Erythroblast (primary cell): ENCODE measurements at places on chromosomes 1 and 21.
A peak's percentile ranks its signal among the peaks of the same experiment; 100 is the strongest.

DNA sequence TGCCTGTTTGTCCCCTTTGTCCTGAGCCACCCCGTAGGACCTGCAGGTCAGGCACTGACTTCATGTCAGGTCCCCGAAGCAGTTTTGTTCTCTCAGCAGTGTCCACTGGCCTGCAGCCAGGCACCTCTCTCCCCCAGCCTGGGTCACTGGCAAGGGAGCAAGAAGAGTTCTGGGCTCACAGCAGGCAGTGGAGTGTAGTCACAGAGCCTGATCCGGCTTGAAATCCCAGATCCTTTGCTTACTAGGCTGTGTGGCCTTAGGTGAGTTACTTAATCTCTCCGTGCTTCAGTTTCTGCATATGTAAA is 34.2 kb downstream of the L1TD1 start:
- no peak for DNase-seq

- DNase-seq: no peak
These were observed 32.0 kb upstream of the EPS15 start for GRCh38 chr1:51551081-51551480.

DNA sequence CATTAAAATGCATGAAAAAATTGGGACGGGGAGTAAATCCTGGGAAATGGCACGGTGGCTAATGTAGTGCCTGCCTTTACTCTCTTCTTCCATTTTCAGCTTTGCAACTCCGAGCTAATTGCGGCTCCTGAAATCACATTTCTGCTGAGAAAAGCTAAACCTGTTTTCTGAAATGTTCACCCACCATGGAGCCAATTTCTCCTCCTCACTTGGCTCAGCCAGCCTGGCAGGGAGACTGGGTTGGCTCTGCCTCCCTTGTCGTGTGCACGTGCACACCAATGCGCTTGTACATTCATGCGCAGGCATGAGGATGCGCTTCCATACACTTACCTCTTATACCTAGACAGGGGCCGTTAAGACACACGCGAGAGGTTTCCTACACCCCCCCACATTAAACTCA is 165.4 kb downstream of the PLXNA2 start:
- DNase-seq: no peak

GRCh38 chr1:155871390-155871789 is 12.0 kb downstream of the SYT11 start:
- DNase-seq: no peak

DNA sequence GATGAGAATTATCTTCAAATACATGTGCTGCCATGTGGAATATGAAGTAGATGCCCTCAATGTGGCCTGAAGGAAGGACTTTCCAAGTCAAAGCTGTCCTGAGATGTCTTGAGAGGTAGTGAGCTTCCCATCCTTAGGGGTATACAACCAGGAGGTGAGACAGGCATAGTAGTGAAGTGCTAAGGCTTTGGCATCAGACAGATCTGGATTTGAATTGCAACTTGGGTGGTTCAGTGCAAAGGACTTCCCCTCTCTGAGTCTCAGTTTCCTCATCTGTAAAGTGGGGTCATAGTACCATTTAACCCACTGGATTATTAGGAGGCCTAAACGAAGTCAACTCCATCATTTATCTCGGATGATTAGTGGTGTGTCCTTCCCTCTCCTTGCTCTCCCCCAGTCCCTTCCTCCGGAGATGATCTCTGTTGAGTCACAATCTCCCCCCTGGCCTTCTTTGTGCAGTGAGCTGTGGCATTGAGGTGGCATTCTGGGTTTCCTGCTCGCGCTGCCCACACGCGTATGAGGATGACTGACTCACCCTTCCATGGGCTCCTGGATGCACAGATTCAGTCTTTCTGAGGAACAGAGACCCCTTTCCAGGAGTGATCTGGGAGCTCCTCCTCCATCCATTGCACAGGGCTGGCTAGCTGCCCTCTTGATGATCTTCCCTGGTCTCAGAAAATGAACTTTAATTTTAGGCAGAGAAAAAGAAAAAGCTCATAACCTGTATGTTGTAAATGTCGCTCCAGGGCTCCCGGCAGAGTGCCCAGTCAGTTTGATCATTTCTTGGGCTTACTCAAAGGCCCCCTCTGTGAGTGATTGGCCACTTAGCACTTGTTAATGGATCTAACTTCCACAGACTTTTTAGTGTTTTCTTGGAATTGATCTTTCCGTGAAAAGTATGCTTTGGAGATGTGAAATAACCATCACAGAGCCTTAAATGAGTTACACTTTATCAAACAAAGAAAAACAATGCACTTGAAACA is 354.6 kb downstream of the PTPRU start:
- no peak for DNase-seq

GRCh38 chr1:205950826-205951549 is 7.7 kb upstream of the SLC26A9 start:
- peak; percentile 18 for DNase-seq

- no peak for DNase-seq
These were observed 212.8 kb downstream of the PBX1 start for GRCh38 chr1:164771619-164772361.

DNA sequence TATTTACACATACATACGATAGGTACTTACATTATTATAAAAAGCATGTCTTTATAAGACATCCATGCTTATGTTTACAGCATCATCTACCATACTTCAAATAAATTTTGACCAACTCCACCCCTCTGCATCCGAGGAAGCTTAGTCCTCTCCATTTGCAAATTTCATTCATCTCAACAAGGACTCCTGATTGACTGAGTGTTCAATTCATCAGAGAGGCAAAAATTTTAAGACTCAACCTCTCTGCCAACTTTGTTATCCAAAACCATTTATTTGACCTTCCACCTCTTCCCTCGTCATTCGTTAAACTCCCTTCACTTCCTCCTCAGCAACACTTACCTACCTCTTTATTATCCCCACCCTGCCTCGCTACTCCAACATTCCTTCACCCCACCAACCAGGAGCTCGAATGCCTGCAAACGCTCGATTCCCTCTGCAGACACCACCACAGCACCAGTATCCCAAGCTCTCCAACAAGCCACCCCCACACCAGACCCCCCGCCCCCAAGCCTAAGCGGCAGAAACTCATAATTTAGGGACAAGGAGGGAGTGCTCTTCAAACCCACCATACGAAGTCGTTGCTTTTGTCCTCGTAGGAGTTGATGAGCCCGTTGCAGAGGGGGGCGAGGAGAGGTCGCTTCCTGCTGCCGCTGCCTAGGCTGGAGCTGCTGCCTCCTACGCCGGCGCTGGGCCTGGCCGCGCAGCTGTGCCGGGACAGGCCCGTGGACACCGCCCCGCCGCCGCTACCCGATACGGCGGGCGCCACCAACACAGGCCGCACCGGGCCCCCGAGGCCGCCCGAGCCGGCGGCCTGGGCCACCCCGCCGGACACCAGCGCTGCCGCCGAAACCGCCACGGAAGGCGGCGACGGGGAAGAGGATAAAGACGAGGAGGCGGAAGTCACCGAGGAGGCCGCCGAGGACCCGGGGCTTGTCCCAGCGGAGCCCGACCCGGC is 803 bp downstream of the COP1 start:
- peak; percentile 75 for DNase-seq

GRCh38 chr1:154411525-154411924 is 6.4 kb downstream of the IL6R start:
- DNase-seq: no peak

GRCh38 chr1:185798505-185798904 is 64.3 kb downstream of the HMCN1 start:
- no peak for DNase-seq

GRCh38 chr1:37323486-37324377 is 150.6 kb upstream of the ZC3H12A start:
- DNase-seq: peak; percentile 64

DNA sequence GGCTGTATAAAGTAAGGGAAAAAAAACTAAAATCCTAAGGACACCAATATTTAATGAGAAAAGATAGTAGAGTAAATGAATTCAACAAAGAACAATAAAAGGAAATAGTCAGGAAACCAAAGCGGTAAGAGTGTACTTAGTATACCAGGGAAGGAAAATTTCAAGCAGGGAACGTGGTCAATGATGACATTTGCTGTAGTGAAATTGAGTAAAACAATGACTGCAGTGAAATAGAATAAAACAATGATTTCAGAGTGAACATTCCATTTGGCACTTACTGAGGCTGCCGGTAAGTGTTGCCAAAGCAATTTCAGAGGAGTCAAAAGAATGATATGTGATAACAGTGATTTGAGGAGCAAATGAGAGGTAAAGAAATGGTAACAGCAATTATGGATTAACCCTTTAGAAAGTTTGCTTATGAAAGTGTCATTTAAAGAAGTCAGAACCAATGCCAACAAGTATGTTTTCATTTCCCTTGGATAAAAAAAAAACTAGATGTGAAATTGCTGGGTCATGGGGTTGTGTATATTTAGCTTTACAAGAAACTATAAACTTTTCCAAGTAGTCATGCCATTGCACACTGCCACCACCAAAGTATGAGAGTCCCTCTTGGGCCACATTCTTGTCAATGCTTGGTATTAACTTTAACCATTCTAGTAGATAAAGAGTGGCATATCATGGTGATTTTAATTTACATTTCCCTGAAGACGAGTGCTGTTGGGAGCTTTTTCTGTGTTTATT is 50.5 kb downstream of the VCAM1 start:
- DNase-seq: no peak

- DNase-seq: no peak
These were observed 1.6 kb upstream of the S100A6 start for GRCh38 chr1:153537376-153537730.

DNA sequence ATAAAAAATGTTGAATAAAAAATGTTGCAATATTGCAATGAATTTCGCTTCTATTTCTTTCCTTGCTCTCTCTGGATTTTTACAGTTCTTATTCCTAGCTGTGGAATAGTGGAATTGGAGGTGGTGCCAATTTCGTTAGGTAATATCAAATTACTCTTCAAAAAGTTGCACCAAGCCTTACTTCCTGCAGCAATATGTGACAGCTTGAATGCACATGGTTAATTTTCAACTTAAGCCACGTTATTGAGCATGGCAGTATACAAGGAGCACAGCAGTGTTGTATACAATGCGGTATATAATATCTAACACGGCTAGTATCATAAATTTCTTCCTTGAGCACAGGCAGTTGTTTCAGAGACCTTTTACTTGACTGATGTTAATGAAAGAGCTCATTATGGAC is 152.5 kb downstream of the NOS1AP start:
- no peak for DNase-seq

- DNase-seq: no peak
These were observed 33.8 kb downstream of the CLIC6 start for GRCh38 chr21:34702341-34703170.

DNA sequence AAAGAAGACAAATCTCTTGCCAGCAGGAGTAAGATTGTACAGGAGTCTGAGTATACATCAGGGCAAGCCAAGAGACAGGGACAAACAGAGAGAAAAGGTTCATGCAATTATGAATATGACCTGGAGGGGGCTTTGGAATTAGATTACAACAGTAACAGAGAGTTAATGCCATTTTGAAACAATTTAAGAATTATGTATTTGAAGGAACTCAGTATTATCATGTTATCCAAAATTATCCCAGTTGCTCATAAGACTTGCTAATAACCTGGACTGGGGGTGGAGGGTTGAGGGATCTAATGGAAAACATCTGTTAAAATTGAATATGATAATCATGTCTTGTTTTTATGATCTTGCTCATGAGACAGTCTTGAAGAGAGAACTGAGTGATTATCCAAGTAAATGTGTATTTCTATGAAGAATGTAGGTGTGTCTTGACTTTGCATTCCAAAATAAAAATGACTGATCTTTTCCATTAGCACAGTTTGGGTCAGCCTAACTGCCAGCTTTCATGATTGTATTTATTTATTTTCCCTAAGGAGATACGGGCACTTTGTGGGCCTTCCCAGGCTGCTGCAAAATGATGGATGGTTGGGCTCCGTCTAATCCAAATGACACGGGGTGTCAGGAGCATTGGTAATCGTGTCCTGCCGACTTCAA is 117.7 kb downstream of the ERG start:
- DNase-seq: no peak

DNA sequence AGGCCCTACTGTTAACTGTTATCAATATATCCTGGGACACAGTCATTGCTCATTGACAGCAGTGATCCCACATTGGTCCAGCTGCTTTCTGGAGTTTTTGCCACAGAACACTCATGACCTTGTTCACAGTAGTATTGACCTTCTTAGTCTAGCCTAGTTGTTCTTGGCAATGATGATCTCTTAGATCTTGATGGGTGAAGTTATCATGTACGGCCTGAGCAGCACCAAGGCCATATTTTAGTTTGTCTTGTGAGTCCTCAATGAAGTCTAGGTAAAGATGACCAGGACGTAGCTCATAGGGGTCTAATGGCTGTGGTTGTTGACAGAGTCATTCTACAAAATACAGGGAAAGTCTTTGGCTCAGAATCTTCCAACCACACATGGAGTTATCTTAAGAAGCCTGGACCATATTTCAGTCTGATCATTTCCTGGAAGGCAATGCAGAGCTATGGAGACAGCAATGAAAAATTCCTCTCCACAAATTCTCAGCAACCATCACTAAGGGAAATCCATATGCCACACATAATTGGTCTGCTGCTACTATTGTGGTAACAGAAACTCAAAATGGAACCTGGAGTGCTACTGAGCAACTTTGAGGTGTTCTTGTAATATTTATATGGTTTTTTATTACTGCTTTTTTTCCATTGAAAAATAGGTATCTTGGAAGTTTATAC is 279.6 kb downstream of the GRIK1 start:
- DNase-seq: no peak

- DNase-seq: no peak
These were observed 182.1 kb downstream of the RHOU start for GRCh38 chr1:228917342-228917741.

DNA sequence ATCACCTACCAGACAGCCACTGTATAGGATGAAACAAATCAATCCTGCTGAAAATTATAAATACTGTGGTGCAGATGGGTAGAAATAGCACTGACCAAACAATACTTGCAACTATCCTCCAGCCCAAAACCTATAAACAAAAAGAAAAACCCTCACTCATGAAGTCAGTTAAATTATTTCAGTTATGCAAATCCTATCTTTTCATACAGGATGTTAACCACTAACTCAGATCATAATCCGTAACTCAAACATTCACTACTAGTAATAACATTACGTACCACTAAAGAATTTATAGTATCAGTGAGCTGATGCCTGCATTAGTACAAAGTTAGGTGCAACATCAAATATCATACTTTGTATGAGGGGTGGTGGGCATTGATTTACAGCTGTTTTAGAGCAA is 2.6 kb downstream of the NDC1 start:
- DNase-seq: no peak

GRCh38 chr1:212242985-212243308 is 42.3 kb upstream of the PPP2R5A start:
- DNase-seq: no peak

DNA sequence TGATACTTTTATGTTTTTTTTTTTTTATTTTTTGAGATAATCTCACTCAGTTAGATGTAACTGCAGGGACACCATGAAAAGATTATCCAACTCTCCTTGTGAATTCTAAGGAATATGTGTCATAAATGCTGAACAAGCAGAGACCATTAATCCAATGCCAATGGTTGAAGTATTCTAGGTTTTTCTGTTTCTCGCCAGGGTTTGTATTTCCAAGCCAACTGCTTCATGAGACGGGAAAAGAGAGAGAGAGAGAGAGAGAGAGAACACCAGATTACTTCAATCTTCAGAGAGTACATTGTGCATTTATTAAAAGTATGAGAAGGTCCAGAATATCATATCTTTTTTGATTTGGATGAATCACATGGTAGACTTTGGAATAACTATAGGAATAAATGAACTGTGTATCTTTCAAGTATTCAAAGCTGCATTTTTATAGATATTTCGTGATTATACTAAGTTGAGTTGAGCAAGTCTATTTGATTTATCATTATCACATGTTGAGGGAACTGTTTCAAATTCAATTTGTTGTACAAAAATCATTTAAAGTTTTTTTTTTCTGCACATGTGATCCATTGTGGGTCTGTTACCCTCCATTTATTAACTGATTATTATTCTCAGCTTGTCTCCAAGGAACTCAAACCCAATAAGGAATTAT is 108.4 kb downstream of the PLA2G4A start:
- DNase-seq: no peak
